ENCODE measurements at places on chromosomes 6 and 20.

DNA sequence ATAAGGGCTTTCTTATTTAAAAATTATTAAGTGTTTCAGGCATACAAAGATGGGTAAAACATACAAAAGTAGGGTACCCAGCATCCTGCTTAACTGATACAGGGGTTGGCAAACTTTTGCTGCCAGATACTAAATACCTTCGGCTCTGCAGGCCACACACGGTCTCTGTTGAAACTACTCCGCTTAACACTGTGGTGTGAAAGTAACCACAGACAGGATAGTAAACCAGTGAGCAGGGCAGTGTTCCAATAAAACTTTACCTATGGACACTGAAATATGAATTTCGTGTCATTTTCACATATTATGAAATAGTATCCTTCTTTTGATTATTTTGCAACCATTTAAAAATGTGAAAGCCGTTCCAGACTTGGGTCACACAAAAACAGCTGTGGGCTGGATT, 92.4 kb downstream of the EYA2 start:
- no peak for DNase-seq

- DNase-seq, result peak; percentile 50
Observed at GRCh38 chr6:6333501-6333900, 13.0 kb upstream of the F13A1 start.

- no peak for DNase-seq
Observed at GRCh38 chr6:137315081-137315480, 95.9 kb upstream of the IFNGR1 start.

DNA sequence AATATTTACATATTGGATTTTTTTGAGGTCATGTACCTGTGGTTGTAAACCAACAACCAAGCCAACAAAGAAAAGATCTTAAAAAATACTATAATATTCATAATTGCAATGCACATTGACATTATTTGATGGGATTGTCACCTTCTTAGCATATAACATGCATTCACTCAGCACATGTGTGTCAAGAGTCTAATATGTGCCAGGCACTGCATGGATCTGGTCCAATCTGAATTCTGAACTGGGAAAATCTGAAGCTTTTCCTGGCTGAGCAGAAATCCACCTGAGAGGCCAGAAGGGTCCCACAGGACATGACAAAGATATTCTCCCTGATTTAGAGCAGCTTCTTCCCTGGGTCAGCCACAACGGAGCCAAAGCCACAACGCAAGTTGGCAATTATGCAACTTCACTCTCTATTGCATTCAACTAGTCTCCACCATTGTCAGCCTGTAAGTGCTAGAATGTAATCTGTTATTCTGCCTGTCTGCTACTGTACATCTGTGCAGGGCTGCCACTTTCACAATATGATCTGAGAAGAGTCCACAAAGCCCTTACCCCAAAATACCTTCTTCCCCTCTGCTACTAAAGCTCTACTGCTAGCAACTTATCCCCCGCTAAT, 17.0 kb upstream of the DDO start:
- no peak for DNase-seq

- DNase-seq, result peak; percentile 83
Observed at GRCh38 chr6:99933129-99933528, 60.9 kb downstream of the MCHR2 start.

DNA sequence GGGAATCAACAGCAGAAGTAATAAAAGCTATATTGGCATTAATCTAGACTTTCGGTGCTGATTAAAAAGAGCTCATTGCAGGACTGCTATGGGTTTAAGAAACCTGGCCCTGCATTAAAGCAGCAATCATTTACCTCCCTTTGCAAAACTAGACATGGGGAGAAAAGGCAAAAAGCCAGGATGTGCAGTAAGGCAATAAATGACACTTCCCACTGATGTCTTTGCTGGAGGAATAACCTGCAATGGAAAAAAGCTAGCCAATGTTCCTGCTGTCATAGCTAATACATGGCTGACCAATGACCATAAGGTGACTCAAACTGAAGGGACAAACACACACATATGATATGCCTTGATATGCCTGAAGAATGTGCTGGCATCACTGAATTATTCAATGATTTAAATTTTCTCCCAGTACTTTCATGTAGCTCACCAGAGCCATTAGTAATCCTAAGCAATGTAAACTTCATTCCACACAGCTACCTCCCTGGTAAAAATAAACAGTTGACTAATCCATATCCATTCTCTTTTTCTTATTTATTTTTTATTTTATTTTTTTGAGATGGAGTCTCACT, 8.7 kb downstream of the DNAAF9 start:
- no peak for DNase-seq

- DNase-seq, result no peak
Observed at GRCh38 chr6:168438783-168439520, 2.0 kb upstream of the SMOC2 start.

DNA sequence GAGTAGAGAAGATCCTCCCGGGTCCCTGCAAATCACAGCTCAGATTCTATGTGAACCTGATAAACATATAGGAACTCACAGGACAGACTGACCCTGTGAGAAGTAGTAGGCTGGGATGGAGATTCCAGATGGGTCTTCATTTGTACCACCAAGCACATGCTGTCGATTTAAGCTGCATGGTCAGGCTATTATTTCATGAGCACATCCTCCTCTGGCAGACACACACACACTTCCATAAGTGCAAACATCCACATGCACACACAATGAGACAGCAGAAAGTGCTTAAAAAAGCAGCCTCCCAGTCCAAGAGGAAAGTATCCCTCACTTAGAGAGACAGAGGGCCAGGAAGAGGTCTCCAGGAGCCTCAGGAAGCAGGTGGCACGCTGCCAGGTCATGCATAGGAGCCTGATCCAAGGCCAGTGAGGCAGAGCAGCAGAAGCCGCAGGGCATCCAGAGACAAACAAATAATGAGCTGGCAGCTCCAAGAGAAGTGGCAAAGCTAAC, 131.8 kb downstream of the UNC5CL start:
- no peak for DNase-seq

DNA sequence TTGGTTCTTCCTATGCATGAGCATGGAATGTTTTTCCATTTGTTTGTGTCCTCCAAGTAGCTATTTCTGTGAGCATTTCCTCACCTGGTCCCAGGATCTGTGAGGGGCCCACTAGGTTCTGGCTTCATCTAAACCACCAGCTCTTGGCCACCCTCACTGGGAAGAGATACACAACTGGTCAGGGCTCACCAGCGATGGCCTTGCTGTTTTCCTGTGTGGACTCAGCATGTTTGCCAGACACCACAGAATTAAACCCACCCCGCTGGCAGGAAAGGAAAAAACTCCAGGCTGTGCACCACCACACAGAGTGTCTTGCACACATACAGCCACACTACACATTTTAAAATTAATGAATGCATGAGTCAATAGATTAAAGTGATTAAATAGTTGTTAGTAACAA, 65.1 kb upstream of the NXT1 start:
- DNase-seq, result no peak

- DNase-seq, result no peak
Observed at GRCh38 chr6:85600713-85601313, 7.2 kb upstream of the SNX14 start.

DNA sequence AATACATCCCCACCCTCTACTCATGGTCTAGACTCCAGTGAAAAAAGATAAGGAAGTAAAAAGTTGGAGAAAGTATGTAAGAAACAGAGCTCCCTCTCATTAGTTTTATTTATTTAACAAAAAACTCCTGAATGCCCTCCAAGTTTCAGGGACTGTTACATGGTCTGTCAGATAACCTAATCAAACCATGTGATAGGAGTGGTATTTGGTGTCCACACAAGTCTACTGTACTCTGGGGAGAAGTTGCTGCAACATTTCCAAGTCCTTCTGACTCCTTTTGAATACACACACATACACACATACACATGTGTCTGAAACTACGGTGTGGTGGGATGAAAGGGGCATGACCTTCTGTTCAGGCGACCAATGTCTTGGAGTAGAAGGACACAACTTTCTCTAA, 320.0 kb downstream of the ADGRG6 start:
- DNase-seq, result no peak

DNA sequence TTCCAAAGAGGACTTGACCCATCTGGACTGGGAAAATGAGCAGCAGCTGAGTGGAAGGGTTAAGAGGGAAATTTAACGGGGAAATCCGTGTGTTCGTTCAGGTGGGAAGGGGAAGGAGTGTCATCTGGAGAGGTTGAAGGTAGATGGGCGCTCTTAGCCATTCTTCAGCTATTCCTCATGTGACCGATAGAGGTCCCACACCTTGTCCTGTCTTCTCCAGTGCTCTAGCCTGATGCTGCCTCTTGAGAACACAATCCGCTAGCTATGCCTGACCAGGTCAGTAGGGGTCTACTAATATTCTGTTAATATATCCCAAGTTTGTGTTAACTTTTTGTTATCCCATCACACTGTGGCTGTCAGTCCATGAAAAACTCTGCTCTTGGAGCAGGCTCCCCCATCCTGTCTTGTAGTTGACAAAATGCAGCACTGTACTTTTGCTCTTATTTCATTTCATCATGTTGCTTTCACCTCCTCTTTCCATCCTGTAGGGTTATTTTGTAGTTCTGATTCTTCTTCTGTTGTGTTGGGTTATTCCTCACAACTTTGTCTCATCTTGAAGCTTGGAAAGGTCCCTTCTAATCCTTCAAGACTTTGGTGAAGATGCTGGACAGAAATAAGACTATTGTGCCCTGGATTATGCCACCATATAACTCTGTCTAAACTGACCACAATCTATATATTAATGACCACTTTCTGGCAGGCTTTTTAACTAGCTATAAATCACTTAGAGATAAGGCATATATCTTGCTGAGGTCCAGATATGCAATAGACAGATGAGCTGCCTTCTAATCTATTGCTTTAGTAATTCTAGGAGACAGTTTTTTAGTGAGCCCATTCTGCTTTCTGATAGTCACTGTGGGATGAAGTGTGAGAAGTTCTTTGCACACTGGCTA, 123.4 kb upstream of the SUPT3H start:
- no peak for DNase-seq

DNA sequence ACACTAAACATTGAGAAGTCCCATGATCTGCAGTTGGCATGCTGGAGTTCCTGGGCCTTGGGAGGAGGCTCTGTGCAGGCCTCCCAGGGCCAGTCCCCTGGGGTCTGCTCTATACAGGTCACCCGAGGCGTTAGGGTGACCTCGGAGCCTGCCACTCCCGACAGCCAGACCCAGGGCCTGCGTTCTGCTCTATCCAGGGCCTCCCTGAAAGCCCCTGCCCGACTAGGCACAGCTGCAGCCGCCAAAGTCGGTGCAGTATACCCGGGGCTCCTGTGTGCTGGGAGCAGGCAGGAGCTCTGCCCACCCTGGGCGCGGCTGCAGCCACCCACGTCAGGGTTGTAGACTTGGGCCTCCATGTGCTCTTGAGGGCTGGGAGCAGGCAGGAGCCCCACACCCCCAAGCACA, 6.3 kb upstream of the OR14J1 start:
- DNase-seq, result no peak

GRCh38 chr6:63899550-63899949, 263.9 kb downstream of the PHF3 start:
- no peak for DNase-seq

DNA sequence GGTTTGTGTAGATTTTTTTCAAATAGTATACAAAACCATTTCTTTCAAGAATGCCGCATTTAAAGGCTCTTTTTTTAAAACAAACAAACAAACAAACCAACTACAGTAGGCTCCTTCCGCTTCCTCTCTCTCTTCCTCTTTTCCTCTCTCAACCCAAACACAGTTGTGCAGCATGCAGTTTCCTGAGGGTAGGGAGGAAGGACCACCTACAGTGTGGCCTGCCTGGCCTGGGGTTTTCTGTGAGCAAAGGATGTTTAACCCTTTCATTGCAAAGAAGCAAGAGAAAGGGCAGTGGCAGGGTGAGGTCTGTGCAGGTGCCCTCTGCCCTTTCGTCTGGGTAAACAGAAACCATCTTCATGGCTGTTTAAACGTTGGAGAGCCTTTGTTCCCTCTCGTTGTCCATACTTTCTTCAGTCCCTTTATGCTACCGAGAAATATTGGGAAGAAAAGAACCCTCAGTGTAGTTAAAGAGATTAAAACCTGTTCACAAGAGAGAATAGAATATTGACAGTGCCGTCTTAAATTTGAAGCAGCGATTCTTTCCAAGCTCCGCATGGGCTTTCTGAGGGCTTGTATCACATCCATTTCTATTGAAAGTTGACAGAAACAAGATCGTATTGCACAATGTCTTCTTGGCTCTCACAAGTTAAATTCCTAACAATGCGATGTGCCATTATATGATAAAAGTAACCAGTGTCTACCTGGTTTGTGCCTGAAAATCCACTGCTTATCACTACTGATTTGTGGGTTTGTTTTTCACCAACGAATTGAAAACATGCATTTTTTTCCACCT, 215.5 kb upstream of the SNX9 start:
- DNase-seq, result no peak

DNA sequence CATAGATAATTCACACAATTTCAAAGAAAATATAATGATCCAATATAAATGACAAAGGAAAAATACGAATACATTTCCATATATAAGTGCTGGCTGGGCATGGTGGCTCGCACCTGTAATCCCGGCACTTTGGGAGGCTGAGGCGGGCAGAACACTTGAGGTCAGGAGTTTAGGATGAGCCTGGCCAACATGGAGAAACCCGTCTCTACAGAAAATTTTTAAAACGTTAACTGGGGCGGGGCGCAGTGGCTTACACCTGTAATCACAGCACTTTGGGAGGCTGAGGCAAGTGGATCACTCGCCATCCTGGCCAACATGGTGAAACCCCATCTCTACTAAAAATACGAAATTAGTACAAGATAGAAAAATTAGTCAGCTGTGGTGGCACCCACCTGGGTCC, 14.9 kb upstream of the MAPK13 start:
- no peak for DNase-seq

DNA sequence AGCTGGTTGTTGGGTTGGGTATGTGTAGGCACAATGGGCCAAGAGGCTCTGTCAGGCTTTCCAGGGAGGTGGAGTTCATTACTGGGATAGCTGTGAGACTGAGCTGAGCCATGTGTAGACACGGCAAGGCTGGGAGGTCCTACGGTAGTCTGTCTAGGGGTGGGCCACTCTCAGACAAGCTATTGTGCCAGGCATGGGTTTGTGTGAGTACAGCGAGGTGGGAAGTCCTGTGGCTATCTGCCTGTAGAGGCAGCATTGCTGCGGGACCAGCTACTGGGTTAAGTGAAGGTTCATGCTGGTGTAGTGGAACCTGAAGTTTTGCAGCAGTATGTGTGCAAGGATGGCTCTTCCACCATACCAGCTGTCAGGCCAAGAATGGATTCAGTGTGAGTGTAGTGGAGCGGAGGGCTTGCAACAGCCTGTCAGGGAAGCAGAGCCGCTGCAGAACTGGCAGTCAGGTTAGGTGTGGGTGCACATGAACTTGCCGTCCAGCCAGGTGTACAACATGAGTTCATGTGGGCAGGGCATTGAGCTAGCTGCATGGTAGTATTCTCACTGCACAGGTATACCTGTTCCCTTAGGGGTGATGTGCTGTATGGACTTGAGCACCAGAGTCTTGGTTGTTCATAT, 78.0 kb upstream of the CENPW start:
- DNase-seq, result no peak

- no peak for DNase-seq
Observed at GRCh38 chr6:130032758-130033340, 14.5 kb downstream of the L3MBTL3 start.

GRCh38 chr6:65191471-65191870, 515.6 kb downstream of the EYS start:
- no peak for DNase-seq
